GM04503 (cell line): ENCODE measurements at places on chromosomes 6 and 20.

DNA sequence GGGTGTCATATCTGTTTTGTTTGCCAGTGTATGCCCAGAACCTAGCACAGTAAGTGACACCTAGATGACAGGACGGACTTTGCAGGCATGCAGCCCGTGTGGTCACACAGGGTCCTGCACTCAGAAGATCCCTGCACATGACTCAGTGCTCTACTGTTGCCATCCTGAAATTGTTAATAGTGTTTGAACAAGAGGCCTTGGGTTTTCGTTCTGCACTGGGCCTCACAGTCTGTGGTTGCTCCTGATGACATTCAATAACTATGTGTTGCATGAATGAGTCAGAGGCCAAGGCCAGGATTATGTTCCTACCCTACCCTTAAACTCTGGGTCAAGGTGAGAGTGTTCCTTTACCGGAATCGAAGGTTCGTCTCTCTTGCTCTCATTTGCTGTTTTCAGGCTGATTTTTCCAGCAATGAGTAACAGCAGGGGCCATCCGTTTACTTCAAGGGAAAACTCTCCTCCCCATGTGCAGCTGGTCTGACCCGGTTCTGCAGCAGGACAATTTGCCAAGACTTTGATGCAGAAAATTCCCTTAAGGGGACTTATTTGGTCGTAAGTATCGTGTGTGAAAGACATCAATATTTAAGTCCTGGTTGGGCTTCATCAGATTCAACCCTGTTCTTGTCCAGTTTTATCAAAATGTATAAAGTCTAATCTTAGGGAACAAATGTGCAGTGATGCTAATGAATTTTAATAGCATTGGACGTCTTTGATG, 13.0 kb upstream of the PFDN4 start:
- DNase-seq: no peak

- DNase-seq: no peak
Observed at GRCh38 chr20:8635048-8635572, 433.8 kb upstream of the PLCB4 start.

DNA sequence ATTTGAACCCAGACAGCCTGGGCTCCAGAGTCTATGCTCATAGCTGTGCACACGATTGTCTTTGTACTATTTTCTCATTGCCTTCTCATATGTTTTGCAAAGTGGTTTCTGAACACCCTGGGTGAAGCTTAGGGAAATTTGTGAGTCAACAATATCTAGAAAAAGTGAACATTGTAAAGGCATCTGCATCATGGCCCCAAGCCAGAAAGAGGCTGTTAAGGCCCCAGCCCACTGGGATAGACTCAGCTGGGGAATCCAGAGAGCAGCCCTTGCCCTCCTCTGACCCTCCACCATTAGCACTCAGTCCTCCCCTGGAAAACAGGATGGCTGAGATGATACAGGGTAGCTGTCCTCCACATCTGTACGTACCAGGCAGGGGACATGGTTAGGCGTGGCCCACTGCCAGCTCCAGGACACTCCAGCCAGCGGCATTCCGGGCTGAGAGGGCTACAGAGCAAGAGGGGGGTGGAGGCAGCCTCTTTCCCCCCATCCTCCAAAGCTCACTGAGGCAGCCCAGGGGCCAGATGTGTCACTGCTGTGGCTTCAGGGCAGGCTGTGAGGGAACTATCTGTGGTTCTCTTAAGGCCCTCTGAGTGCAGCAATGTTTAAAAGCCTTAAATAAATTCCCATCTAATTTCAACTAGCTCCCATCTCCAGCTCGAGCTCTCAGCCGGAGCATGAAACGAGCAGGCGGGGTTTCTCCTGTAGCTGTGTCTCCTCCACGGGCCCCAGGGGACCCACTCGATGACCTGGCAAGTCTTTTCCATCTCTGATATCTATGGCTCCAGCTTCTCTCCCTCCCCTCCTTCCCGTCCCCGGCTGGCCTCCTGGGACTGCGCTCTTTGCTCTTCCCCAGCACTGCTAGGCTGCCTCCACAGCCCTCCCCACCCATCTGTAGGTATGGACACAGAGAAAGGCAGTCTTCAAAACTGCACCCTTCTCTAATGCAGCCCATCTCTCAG, 209.4 kb upstream of the LRFN2 start:
- no peak for DNase-seq

DNA sequence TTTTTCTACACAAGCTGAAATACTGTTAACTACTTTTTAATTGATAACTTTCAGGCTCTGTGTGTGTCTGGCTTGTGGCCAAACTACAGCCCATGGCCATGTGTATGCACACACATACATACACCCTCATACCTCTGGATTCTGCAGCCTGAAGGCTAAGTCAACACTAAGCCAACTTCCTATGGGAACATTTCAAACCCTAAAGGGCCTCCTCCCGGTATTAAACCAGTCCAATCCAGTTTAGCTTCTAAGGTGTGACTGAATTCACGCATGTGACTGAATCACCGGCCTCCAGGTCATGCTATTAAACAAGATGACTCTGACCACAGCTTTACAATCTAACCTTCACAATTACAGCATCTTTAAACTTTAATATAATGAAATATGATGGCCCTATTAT, 20.7 kb upstream of the DST start:
- no peak for DNase-seq

DNA sequence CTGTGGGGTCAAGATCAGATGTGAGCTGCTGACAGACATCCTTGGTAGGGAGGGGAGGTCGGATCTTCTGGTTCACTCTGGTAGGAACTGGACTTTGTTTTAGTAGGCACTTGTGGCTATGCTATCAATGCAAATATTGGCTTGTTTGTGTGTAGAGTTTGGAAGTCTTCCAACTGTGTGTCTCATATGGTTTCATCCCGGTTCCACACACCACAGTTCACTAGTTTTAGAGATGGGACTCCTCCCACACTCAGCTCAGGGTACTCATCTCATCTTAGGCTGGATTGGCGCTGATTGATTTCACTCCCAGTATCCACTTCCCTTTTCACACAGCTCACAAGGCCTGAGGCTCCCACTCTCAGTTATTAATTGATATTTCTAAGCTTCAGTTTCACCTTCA, 161.3 kb downstream of the THBS2 start:
- DNase-seq: no peak

DNA sequence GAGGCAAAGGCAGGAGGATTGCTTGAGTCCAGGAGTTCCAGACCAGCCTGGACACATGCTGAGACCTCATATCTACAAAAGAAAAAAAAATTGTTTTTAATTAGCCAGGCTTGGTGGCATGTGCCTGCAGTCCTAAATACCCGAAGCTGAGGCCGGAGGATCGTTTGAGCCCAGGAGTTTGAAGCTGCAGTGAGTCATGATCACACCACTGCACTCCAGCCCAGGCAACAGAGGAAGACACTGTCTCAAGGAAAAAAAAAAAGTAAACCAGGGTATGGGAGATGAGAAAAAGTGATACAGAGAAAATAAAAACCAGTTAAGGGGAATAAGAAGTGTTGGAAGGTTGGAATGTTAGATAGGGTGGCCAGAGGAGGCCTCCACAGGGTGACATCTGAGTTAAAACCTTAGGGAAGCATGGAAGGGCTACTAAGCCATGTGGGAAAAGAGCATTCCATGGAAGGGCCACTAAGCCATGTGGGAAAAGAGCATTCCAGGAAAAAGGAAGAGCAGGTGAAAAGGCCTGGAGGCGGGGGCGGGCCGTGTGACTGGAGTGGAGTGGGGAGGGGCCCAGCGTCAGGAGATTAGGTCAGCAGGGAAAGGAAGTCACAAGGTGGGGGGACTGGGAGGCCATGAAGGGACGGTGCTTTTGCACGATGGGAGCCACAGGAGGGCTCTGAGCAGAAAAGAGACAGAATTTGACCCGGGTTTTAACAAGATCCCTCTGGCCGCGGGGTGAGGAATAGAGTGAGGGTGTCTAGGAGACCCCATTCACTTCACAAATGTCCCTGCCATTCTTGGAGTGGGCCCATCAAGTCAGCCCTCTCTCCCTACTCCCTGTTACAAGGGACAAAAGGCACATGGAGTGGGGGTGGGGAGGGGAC, 18.3 kb downstream of the CPNE5 start:
- peak; percentile 17 for DNase-seq

- DNase-seq: no peak
Observed at GRCh38 chr6:13710552-13711323, 897 bp downstream of the RANBP9 start.

DNA sequence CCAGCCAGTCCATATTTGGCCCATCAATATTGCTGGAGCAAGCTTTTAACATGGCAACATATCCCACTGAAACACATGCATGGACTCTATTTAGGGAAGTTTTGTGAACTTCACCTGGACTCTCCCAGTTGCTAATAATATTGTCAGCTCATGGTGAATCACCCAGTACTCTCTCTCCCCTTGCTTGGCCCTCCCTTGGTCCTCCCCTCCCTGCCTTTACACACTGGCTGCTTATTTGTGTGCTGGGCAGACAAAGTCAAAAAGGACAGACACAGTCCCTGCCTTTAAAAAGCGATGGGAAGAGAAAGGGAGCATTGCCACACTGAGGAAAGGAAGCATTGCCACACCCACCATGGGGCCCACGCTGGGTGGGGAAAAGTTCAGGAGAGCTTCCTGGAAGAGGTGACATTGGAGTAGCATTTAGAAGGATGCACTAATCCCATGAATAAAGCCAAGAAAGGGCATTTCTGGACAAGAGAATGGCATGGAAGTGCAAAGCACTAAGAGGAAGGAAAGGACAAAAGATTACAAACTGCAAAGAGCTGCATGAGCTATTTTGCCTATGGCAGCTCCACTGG, 143.4 kb upstream of the EXOC2 start:
- no peak for DNase-seq
